HAP-1 (cell line): ENCODE measurements at places on chromosomes 5 and 9.

- no peak for DNase-seq
Measured at GRCh38 chr5:16812911-16813310, 123.2 kb downstream of the MYO10 start.

GRCh38 chr9:92010705-92011536, 60.9 kb upstream of the ROR2 start:
- no peak for DNase-seq

DNA sequence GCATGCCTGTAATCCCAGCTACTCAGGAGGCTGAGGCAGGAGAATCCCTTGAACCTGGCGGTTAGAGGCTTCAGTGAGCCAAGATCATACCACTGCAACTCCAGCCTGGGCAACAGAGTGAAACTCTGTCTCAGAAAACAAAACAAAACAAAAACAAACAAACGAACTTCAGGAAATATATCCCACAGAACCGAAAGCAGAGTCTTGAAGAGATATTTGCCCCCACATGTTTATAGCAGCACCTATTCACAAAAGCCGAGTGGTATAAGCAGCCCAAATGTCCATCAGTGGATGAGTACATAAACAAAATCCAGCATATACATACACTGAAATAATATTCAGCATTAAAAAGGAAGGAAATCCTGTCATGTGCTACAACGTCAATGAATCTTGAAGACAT, 57.6 kb upstream of the GRIN3A start:
- DNase-seq, result no peak

- peak; percentile 77 for DNase-seq
Measured at GRCh38 chr5:17216974-17217492, 398 bp upstream of the BASP1 start.

DNA sequence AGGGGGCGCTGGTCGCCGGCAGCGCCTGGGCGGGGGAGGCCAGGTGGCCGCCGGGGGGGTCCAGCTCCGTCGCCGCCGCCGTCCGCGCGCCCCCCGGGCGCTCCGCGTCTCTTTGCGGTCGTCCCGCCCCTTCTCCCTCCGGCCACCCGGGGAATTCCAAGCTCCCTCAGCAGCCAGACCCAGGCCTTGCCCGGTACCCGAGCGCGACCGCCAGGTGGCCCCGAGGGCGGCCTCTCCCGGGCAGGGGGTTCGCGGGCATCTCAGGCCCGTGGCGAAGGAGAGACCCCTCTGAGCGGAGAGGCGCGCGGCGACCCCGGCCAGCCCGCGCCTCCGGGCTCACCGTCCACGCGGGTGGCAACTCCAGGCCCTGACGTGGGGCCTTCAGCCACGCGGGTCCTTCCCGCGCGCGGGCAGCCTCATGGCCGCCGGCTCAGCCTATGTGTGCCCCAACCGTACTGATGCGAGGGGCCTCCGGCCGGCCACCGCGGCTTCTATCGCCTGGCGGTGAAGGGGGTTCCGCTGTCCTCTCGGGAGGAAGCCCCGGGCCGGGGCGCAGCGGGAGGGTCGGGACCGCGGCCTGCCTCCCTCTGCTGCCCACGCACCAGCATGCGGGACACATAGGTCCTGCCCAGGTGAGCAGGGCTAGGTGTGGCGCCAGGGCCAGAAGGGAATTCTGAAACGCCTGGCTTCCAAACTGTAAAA, 529 bp upstream of the NRARP start:
- DNase-seq, result no peak

- DNase-seq, result no peak
Measured at GRCh38 chr9:134369416-134370212, 43.4 kb downstream of the RXRA start.

DNA sequence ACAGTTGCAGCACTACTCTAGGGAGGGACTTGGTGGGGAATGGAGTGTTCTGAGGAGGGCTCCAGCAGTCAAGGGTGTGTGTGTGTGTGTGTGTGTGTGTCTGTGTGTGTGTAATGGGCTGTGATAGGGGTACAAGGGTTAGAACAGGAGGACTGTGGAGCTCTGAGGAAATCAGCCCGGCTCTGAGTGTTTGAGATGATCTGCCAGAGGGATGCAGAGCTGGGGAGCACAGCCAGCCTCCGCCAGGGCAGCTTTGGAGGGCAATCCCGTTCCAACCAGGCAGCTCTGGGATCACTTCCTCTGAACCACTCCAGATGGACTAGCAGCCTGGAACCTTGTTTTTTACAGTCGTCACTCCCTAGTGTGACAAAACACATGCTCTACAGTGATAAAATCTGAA, 3.0 kb upstream of the SLC6A7 start:
- DNase-seq, result no peak

- DNase-seq, result peak; percentile 19
Measured at GRCh38 chr9:99818500-99818899, 3.2 kb upstream of the NR4A3 start.

DNA sequence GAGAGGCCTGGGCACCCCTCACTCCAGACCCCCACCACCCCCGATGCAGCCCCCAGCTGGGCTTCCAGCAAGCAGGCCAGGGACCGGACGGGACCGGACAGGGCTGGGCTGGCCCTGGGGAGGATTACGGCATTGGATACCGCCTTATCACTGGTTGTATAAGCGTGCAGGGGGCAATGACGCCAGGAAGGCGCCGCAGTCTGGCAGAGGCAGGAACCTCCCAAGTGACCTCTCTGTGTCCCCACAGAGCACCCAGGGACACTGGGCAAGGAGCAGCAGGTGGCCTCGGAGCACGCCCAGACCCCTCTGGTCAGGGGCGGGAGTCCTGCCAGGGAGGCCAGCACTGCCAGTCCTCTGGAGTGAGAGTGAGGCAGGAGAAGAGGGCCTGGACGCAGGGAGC, 723 bp upstream of the LCN15 start:
- no peak for DNase-seq

DNA sequence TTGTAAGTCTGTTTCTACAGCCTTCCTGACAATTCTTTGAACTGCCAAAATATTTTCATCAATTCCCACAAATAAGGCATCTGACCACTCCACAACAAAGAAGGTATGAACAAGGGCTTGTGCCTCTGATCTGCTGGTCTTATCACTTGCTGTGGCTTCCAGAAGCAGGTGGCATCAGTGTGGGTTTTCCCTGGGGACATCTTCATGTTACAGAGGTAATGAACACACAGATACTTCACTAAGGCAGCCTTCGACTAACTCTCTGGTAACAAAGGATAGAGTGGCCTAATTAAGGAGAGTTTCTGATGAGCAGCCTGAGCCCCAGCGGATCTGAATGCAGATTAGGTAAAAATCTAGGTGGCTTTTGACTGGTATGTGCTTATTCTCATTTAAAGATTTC, 15.2 kb upstream of the ERAP2 start:
- no peak for DNase-seq

- no peak for DNase-seq
Measured at GRCh38 chr9:33250458-33250995, 10.6 kb downstream of the SPINK4 start.

DNA sequence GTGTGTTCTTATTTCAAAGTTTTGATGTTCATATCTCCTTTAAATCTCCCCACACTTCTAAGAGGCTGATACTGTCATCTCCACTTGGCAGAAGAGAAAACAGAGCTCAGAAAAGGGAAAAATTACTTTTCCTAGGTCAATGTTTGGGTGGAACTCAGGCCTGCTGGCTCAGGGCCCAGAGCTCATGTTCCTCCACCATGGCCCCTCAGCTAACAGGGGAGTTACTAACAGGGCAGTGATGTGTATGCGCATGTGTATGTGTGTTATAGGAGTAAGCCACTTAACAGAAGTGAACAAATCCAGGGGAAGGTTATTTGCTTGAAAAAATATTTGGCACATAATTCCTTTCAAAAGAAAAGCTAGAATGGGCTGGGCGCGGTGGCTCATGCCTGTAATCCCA, 2.5 kb downstream of the C1QTNF2 start:
- no peak for DNase-seq

- DNase-seq, result no peak
Measured at GRCh38 chr9:134716067-134716466, 74.5 kb downstream of the COL5A1 start.

DNA sequence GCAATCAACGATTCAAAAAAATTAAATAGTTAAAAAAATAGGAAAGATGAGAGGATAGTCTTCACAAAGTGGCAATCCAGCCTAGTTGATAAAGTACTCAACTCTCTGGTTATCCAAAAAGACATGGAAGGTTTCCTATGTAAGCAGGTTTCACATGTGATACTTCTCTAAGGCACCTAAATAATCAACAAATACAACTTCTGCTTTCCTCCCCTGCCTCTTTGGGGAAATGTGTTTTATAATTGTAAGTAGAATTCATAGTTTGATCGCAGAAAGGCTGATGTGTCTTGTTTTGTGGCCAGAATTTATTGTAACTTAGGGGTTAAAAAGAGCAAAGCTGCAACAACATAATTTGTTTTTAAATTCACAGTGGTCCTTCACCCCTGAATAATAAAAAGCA, 855.5 kb upstream of the DMAC1 start:
- DNase-seq, result no peak

GRCh38 chr5:122368510-122369251, 56.6 kb downstream of the SNCAIP start:
- DNase-seq, result peak; percentile 40

GRCh38 chr9:127455324-127455992, 4.1 kb downstream of the LRSAM1 start:
- DNase-seq, result no peak

GRCh38 chr5:93575461-93576414, 5.3 kb downstream of the NR2F1-AS1 start:
- DNase-seq, result no peak

GRCh38 chr9:106487266-106487665, 375.7 kb upstream of the ZNF462 start:
- DNase-seq, result no peak

DNA sequence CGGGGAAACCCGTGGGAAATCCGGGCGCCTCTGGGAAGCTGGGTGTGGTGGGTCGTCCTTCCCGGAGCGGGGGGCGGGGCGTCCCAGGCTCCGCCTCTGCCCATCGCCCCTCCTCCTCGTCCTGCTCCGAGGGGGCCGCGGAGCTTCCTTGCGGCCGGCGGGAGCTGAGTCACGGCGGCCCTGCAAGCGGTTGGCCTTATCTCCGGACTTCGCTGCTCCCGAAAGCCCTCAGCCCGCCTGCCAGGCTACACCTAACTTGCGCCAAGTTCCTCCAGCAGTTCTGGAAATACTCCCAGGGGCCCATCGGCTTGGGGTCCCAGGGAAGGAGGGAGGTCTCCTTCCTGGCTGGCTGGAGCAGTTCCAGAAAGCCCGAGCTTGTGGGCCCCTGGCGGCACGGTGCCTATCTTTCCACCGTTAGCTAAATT, 54.1 kb upstream of the CDKN2AIPNL start:
- peak; percentile 87 for DNase-seq

GRCh38 chr9:16771356-16771755, 99.1 kb downstream of the BNC2 start:
- no peak for DNase-seq

- no peak for DNase-seq
Measured at GRCh38 chr9:93575796-93576257, 557 bp upstream of the PHF2 start.

DNA sequence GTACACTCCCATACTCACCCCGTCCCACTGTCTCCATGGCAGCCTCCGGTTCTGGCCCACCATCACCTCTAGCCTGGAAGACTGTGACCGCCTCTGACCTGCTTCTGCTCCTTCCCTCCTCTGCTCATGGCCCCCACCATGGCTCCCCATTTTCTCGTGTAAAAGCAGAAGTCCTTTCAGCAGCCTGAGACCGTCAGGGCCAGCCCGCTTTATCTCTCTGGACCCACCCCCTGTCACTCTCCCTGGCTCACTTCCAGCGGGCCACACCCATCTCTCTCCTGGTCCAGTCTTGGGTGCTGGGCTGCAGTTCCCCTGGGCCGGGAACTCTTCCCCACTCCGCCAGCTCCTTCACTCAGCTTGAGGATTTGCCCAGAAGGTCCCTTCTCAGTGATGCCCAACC, 96.0 kb upstream of the RUFY1 start:
- no peak for DNase-seq

DNA sequence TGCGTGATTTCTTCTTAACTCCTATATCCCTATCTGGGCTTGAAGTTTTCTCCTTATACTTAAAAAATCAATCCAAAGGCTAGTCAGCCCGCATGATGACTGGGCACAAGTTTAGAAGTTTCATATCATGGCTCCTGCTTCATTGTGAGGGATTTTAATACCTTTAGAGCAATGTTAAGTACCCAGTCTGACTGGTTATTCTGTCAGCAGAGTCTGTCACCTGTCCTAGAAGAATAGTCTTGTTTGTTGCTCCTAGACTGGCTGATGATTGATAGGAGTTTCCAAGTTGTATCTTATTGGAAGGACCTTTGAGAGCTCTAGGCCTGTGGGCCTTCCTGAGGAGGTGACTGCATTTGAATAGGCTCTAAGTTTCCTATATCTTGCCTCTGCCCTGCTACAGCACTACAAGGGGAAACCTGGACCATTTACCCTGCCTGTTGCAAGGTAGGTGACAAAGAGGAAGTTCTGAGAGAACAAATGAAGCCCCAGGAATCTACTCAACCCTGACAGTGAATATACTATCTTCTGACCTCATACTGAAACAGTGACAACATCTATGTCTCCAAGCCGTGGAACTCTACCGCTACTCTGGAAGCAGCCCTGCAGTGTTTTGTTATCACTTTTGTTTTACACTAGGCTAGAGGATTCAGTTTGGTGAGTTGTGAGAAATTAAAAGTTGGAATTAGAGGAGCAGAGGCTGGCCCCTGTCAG, 66.5 kb downstream of the F2RL2 start:
- DNase-seq, result no peak

DNA sequence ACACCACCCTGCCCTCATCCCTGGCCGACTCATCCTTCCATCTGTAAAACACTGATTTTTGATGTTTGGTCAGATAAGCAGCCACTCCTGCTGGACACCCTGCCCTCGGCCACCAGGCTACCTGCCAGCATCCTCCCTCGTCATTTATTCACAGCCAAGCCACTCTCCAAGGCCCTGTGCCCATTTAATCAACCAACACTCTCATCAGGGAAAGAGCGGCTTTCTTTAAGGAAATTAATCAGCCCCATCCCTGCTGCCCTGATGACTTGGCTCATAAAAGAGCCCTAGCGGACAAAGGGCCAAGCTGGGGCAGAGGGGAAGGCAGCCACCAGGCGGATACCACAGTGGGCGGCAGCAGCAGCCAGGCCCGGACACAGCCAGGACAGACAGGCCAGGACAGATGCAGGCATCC, 52.4 kb downstream of the GOLM1 start:
- DNase-seq, result no peak

GRCh38 chr5:143147902-143148301, 255.6 kb downstream of the NR3C1 start:
- no peak for DNase-seq

- peak; percentile 15 for DNase-seq
Measured at GRCh38 chr5:38509185-38509584, 47.3 kb downstream of the LIFR start.

GRCh38 chr5:142671801-142672200, 14.1 kb downstream of the FGF1 start:
- DNase-seq, result no peak
